ENCODE measurements at places on chromosomes 11 and 22.

GRCh38 chr11:88203604-88204003, 28.4 kb upstream of the RAB38 start:
- no peak for DNase-seq

GRCh38 chr11:36193290-36193619, 96.0 kb downstream of the COMMD9 start:
- no peak for DNase-seq

GRCh38 chr22:36586271-36586670, 57.3 kb upstream of the EIF3D start:
- DNase-seq = no peak

GRCh38 chr11:76736773-76737495, 46.2 kb upstream of the TSKU start:
- DNase-seq = no peak

- DNase-seq = no peak
Measured at GRCh38 chr11:35030716-35031213, 108.2 kb upstream of the CD44 start.

DNA sequence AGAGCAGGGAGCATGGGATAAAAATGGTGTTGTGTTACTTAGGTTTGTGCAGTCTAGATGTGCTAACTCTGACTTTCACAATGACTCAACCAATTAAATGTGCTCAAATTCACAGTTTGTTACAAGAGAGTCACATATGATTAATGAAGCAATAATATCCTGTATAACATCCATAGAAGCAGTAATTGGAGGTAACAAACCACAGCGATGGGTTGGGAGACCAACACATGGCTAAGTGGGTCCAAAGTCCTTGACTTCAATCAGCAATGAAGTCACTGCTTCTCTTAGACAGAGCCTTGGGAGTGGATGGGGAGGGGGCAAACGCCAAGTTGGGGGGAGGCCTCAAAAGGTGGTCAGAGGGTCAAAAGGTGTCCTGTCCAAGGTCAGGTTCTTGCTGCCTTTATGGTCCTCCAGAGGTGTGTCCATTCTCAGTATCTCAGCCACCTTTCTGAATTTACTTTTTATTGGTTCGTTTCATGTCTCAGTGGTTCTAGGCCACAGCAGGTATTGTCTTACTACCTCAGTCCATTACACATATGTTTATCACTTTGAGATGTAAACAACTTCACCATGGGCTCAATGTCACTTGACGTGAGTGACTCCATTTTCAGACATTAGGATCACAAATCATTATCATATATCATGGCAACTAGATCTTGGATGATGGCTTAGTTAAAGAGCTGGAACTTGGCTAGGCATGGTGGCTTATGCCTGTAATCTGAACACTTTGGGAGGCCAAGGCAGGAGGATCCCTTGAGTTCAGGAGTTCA, 32.4 kb downstream of the SLN start:
- no peak for DNase-seq

DNA sequence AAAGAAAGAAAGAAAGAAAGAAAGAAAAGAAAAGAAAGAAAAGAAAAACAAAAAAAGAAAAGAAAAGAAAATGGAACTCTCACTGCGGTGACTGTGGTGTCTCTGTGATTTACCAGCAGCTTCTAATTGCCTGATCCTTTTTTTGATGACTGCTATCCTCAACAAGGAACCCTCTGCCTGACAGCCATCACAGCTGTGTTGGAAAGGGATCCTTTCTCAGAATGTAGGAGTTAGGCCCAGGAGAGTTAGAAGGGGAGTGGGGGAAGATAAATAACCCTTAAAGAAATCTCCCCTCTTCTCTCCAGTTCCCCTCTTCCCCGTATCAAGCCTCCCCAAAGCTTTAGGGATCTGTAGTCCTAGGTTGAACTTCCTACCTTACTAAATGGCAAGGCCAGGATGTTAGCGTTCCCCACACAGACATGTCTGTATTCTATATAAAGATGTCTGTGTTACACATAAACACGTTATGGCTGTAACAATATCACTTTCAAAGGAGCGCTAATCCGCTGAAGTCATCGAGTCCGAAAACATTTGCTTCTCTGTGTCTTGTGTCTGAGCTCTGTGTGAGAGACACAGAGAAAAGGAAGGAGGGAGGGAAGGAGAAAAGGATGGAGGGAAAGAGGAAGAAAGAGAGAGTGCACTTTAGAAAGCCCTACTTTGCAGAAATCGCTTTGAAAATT, 26.8 kb upstream of the WT1 start:
- DNase-seq = no peak

DNA sequence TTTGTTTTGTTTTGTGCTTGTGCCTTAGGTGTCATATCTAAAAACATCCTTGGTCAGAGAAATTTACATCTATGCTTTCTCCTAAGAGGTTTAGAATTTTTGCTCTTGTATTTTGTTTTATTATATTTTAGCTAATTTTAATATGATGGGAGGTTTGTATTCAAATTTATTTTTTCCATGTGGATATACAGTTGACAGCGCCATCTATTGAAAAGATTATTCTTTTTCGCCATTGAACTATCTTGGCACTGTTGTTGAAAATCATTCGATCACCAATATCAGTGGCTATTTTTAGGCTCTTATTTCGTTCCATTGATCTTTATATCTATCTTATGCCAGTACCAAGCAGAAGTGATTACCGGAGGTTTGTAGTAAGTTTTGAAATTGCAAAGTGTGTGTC, 510.3 kb downstream of the BRD1 start:
- DNase-seq = no peak

DNA sequence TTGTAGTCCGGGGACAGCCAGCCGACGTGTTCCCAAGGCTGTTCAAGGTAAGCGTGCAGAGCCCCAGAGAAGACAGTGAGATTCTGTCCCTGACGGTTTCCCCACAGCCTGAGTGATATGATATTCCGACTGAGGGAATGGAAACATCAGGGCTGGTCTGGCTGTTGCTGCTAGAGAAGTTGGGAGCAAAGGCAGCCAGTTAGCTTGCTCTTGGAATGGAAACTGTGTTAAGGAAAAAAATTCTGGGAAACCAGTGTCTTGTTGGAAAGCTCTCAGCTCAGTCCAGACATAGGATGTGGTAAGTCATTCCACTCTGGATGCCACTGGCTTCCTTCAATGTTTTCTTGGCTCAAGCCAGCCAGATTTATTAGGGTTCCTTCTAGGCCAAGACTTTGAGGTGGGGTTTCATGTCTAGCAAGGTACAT, 8.8 kb downstream of the CRY2 start:
- DNase-seq = no peak

- DNase-seq = no peak
Measured at GRCh38 chr11:111645657-111646316, 43.5 kb downstream of the SIK2 start.

- no peak for DNase-seq
Measured at GRCh38 chr11:65440831-65441499, 18.4 kb downstream of the NEAT1 start.

- no peak for DNase-seq
Measured at GRCh38 chr22:31250740-31251600, 38.9 kb downstream of the LIMK2 start.

GRCh38 chr11:93118276-93118675, 79.5 kb downstream of the SLC36A4 start:
- no peak for DNase-seq

GRCh38 chr11:98455500-98456307, 565.0 kb upstream of the CNTN5 start:
- no peak for DNase-seq

- DNase-seq = no peak
Measured at GRCh38 chr11:1371836-1372465, 17.8 kb upstream of the BRSK2 start.

GRCh38 chr11:1652771-1653540, 23.4 kb downstream of the KRTAP5-5 start:
- DNase-seq = no peak

- DNase-seq = no peak
Measured at GRCh38 chr11:60769273-60769672, 12.6 kb downstream of the MS4A15 start.

DNA sequence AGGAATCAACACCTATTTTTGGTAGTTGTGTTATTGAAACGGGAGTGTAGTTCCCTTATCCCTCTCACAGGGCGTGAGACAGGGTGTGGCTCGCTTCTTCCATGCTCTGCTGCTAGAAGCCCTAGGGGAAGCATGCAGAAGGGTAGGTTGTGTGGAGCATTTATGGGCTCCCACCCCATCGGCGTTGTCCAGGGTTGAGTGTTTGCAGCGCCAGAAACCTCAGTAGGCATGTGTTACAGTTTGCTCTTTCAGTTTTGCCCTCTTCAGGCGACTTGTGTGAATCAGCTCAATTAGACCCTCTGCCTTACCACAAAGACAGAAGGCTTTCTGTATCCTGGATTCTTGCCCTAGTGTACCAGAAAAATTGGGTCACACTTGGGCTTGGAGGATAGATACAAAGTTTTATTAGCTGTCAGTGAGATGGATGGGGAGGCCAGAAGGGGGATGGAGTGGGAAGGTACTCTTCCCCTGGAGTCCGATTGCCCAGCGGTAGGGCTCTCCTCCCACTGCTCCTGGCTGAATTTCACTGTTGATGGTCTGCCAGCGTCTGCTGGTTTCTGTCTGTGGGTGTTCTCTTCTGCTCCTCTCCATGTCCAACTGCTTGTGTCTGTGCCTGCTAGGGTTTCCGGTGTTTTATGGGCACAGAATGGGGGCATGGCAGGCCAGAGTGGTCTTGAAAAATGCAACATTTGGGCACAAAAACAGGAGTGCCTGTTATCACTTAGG, 358.3 kb upstream of the CTSC start:
- DNase-seq = no peak

DNA sequence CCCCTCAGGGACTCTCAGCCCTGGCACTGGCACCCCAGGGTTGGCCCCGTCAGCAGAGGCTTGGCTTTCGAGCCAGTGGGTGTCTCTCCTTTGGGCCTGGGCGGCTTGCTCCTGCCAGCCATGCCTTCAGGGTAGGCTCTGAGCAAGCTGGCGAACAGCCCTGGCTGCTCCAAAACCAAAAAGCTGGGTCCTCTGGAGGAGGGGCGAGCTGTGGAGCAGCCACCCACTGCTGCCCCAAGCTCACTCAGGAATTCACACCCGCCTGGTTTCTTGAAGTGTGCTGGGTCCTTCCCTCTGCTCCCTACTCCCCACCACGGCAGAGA, 6.2 kb downstream of the YDJC start:
- DNase-seq = no peak

DNA sequence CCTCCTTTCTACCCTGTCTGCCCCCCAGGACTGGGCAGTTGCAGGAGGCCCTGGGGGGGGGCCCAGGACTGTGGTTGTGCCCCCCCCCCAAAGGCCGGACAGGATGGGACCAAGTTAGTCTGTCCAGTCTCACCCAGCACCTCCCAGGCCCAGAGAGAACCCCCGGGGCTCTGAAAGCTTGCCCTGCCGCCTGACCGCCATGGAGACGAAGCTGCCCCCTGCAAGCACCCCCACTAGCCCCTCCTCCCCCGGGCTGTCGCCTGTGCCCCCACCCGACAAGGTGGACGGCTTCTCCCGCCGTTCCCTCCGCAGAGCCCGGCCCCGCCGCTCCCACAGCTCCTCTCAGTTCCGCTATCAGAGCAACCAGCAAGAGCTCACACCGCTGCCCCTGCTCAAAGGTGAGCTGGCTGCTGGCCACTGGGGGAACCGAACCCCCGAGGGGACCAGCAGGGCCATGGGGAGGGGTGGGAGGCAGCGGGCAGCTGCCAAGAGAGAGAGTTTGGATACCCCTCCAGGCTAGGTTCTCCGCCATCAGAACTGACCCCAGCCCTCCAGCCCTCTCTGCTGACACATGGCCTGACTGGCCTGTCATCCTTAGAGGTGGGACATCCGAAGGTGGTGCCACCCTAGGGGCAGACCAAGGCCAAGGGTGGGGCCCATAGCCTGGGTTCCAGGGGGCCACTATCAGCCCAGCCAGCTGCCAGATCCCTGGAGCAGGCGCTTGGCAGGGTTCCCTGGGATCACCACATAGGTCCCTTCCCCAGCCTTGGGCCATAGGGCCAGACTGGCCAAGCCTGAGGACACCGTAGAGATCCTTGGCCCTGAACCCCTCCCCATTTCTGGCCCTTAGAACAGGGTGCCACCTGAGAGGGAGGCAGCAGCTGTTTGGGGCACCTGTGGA, 1.3 kb downstream of the PPP2R5B start:
- DNase-seq = no peak

DNA sequence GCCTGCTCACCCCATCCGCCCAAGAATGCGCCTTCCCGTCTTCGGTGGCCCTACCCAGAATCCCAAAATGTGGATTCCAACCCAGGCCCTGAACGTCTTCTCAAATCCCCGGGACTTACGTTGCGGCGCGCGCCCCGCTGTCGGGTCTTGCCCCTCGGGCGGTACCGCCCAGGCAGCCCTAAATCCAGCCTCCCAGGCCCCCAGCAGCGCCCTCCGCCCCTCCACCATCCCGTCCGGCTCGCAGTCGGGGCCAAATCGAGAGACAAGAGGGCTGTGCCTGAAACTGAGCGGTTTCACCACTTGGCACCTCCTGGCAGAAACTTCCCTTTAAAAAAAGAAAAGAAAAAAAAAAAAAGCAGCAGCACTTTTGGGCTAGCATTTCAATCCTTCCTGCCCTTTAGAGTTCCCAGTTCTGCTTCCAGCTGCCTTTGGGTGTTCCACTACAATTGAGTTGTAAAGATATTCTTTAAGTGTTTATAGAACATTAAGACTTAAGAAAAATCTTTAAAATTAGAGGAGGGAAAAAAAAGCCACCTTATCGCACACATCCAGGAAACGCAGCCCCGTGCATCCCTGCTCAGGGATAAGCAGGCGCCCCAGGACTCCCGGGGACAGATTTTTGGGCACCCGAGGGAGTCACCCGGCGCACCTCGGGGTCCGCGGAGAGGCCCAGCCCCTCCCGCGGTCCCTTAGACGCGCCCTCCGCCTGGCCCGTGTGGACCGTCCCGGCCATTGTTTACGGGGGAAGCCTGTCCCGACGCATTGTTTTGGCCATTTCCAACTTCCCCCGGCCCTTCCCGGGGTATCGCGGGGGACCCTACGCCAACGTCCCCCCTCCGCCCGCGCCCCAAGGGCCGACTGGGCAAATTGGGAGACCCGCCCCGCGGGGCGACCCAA, 57.6 kb downstream of the KCNJ4 start:
- DNase-seq = no peak

DNA sequence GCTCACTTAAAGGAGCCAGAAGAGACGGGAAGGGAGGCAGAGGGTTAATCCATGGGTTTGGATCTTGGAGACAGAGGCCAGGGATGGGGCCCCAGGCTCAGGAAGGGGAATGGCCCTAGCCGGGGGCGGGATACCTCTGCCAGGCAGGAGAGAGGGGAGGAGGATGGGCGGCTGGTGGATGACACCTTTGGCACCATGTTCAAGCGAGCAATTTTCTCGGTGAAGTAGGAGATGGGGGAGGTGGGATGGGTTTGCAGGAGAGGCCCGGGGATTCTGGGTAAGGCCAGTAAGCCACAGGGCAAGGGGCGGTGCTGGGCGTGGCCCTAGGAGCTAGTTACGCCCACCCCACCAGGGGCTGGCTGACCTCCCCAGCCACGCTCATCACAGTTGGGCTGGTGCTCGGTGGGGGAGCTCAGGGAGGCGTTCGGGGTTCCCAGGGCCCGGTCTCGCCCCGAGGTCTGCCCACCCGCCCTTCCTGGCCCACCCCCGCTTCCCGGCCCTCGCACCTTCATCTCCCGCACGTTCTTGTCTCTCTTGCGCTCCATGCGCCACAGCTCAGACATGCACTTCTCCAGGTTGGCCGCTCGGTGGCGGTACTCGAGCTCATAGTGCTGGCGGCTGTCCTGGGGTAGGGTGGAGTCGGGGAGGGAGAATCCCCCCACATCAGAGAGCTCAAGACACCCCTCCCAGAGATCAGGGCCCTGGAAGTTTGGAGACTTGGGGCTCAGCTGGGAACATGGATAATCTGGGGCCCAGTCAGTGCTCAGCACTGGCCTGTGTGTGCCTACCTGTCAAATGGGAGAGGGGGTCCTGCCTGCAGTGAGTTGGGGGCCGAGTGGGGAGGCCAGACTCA, 12.7 kb downstream of the BAIAP2L2 start:
- DNase-seq = no peak

Data from Jurkat, Clone E6-1 (cell line).